Aorta (tissue), 5 donors: ENCODE measurements at places on chromosomes 2 and 18. TPM values are rescaled to one million over a fixed set of nuclear protein-coding genes. Genes with fewer than 3 reads are reported as not detected.

GALR1 gene
- 0.24 TPM for total RNA-seq

- no peak for DNase-seq
- H3K27ac ChIP-seq = no peak overlapping the region
- no peaks in the 10 kb centered on the region for H3K36me3 ChIP-seq
- H3K27me3 ChIP-seq = no peaks in the 10 kb centered on the region
Observed at GRCh38 chr2:191038241-191038725, 24.3 kb upstream of the STAT1 start.

MOCOS gene
- 1.7 TPM for total RNA-seq

MREG gene
- total RNA-seq = 1.6 TPM

- no peak for DNase-seq
- H3K27ac ChIP-seq = no peak overlapping the region
- H3K4me1 ChIP-seq = no peaks in the 10 kb centered on the region
- H3K4me3 ChIP-seq = no peak overlapping the region
- no peaks in the 10 kb centered on the region for H3K36me3 ChIP-seq
Observed at GRCh38 chr18:567122-567521, 13.1 kb upstream of the CETN1 start.
